ENCODE measurements at places on chromosomes 6 and 20. TPM values are rescaled to one million over a fixed set of nuclear protein-coding genes. Genes with fewer than 3 reads are reported as not detected.

- no peak for DNase-seq
These were observed 394.9 kb upstream of the RGS17 start for GRCh38 chr6:153525998-153526397.

Gene CYP39A1
- 1.3 TPM for total RNA-seq

DNA sequence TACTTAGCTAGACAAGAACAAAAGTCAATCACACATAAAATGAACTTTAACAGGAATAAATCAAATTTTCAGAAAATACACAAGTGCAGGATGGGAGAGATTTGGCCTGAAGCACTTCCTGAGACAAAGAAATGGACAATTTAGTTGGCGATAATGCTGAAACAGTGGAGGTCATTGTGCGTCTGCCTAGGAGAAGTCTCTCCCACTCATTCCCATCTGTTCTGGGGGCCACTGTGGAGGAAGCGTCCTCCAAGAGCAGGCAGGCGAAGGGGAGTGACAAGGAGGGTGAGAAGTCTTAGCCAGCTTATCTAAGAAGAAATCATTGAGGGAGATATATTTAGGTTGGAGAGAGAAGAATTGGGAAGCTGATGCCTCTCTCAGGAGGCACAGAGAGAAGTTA is 10.2 kb upstream of the TMEM242 start:
- no peak for DNase-seq

- peak; percentile 55 for DNase-seq
These were observed 104.1 kb upstream of the TRAF3IP2 start for GRCh38 chr6:111709615-111710398.

GRCh38 chr6:12968290-12968689 is 251.7 kb downstream of the PHACTR1 start:
- no peak for DNase-seq

Gene SLC22A2
- total RNA-seq = not detected

Gene OPRL1
- 0.14 TPM for total RNA-seq

DNA sequence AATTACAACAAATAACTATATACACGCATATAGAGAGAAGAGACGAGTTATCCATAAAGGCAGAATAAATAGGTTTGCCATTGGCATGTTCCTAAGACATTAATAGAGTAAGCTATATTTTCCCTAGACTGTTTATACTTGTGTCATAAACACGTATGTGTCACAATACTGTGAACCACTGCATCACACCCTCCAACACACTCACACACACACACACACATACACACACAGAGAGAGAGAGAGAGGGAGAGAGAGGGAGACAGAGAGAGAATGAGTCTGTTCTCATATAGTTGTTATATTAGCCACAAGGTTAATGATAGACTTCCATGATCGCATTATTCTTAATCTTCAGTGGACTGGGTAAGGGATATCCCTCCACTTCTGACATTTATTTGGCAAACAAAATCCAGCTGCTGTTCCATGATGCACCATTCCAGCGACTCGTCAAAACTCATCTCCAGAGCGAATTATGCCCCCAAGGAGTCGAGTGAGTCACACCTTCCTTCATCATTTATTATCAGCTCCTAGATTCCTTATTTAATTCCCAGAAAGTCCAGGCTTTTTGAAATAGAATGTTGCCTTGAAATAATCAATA is 82.8 kb upstream of the HIVEP1 start:
- peak; percentile 61 for DNase-seq

Gene GRM1
- not detected for total RNA-seq

DNA sequence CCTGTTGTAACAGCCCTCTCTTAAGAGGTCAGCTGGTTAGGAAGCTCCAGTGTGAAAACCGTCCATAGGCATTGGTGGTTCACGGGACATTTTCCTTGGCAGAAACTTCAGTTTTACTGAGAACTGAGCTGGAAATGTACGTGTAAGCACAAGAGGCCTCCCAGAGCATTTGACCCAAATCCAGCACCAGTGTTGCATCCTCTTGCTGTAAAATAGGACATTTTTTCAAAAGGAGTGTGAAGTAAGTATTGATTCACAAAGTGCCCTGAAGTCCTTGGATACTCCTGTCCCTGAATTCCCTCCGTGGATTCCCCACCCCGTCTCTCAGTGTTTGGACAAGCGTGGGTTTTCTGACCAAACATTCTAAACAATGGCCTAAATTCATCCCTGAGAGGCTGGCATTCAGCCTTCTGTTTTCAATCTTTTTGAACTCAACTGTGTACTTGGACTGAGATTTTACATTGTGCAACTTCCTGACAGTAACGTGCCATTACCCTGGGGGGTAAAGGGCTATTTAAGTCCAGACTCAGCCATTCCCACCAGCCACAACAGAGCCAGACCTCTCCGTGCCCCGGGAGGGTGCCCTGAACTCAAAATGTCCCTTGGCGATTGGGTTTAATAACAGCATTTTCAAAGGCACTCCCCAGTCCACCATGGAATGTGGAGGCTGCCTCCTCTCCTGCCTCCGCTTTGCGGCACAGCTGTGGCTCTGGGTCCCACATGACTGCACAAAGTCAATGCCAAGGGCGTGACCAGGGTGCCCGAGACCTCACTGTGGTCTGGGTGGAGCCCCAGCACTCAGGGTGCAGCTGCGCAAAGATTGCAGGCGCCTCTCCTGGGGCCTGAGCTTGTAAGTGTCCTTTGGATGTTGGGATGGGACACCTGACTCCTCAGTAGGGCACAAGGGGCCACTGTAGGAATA is 92.7 kb upstream of the AFDN start:
- DNase-seq = no peak

GRCh38 chr6:34839666-34840352 is 47.9 kb downstream of the BLTP3A start:
- DNase-seq = no peak

DNA sequence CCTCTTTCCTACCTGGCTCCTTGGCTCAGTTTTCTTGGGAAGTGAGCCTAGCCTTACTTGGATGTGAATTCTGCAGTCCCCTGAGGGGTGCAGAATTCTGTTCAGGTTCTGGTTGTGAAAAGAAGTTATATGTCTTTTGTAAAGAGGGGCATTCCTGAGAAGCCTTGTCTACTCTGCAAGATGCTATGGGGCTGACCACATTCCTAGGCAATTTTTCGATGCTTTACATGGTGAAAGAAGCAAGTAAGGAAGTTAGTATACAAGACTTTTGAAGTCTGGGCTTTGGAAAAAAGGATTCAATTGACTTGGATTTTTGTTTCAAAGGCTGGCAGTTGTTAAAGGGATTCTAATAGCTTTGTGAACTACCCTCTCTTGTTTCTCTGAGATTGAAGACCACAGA is 167.9 kb upstream of the STMND1 start:
- DNase-seq = no peak

GRCh38 chr6:105649192-105649591 is 246.3 kb upstream of the PREP start:
- no peak for DNase-seq

GRCh38 chr20:56343861-56344381 is 14.9 kb upstream of the FAM210B start:
- DNase-seq = no peak

GRCh38 chr6:167235005-167235404 is 56.1 kb upstream of the UNC93A start:
- DNase-seq = no peak

DNA sequence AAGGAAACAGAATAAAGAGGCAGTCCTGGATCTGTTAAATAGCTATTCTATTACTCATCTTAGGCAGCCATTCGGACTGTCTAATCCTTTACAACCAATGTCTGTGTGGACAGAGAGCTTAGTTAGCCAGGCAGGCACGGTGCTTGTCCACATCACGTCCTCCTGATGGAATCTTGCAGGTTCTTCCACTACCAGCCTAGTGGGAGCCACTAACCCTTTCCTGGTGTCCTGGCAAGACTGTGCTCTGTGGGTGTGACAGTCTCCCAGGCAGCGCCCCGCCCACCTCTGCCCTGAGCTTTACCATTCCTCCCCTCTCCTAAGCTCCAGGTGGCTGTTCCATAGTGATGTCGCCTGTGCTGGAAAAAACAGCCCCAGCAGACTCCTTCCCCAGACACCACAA is 78.3 kb upstream of the CLDN20 start:
- DNase-seq = peak; percentile 39

DNA sequence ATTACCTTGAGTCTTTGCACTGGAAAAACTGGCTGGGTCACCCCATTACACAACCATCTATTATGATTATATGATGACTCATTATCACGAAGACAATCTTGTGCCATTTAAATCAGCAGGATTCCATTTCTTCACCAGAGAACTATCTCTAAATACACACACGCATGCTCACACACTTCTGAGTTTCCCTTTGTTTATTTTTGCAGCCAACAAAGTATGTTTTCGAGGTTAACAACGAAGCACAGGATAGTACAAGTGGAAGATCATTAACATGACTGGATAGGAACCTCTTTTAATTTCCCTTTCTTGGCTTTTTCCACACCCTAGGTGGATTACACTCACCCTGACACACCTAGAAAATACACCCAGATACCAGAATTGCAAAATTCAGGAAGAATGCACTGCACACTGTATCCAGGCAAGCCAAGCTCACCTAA is 18.9 kb downstream of the PERP start:
- peak; percentile 97 for DNase-seq

- DNase-seq = no peak
These were observed 4.5 kb upstream of the FOXC1 start for GRCh38 chr6:1605004-1605892.

- DNase-seq = no peak
These were observed 6.3 kb upstream of the MROH8 start for GRCh38 chr20:37185686-37186085.

- DNase-seq = no peak
These were observed 50.1 kb upstream of the ASF1A start for GRCh38 chr6:118843685-118844390.

GRCh38 chr6:105322499-105323225 is 80.2 kb downstream of the PREP start:
- no peak for DNase-seq

Gene MAFB
- 0.18 TPM for total RNA-seq

DNA sequence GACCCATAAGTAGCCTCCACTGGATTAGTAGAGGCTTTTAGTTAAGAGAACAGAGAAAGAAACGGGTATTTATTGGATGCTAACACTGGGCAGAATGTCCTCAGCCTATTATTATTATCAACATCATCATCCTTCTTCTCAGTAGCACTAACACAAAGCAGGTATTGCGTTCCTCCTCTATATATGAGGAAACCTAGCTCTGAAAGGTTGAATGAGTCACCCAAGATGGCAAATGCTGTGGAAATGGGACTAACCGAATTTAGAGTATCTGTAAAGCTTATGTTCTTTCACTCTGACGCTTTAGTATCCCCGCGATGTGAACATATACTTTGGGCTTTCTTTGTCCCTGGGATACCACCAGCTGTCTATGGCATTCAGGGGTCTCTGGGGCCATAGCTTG is 77.0 kb downstream of the ADTRP start:
- no peak for DNase-seq

DNA sequence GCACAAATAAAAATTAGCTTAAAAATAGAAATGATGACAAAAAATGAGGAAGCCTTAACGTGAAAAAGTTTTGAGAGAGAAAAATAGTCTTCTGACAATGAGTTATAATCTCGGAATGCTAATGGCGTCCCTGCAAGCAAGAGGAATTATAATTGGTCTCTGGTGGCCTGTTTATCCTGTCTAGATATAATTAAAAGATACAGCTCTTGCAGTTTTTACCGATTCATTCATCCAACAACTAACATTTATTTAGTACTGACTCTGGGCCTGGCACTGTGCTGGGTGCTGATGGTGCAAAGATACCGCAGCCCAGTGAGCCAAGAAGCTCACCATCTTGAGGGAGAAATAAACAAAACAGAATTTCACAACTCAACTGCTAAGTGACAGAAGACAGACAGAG is 31.6 kb upstream of the ANKRD60 start:
- no peak for DNase-seq

GRCh38 chr20:52305858-52306257 is 114.3 kb upstream of the ZFP64 start:
- no peak for DNase-seq

- DNase-seq = no peak
These were observed 1.6 kb downstream of the ZMYND8 start for GRCh38 chr20:47354714-47355488.

Gene EGFL8
- 3.8 TPM for total RNA-seq

DNA sequence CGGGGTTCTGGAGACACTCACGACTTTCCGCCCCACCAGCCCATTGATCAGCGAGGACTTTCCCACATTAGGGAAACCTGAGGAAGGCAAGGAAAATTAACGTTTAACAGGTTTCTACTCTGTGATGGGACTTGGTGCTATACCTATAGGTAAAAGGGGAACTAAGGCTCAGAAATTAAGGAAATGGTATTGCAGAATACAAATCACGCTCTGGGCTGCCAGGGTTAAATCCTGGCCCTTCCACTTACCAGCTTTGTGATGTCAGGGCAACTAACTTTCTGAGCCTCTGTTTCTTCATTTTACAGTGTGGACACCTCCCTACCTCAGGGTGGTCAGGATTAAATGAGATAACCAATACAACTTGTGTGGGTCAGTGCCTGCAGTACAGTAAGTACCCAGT is 8.8 kb downstream of the GNL1 start:
- no peak for DNase-seq

All from foreskin keratinocyte (primary cell).